ENCODE measurements at places on chromosomes 16 and 17. TPM values are rescaled to one million over a fixed set of nuclear protein-coding genes. Genes with fewer than 3 reads are reported as not detected.

Gene KIF2B
- not detected for total RNA-seq

Gene SPATA22
- total RNA-seq, result 0.80 TPM

Gene PITPNM3
- 1.6 TPM for total RNA-seq

Gene ABCC3
- 81.0 TPM for total RNA-seq

DNA sequence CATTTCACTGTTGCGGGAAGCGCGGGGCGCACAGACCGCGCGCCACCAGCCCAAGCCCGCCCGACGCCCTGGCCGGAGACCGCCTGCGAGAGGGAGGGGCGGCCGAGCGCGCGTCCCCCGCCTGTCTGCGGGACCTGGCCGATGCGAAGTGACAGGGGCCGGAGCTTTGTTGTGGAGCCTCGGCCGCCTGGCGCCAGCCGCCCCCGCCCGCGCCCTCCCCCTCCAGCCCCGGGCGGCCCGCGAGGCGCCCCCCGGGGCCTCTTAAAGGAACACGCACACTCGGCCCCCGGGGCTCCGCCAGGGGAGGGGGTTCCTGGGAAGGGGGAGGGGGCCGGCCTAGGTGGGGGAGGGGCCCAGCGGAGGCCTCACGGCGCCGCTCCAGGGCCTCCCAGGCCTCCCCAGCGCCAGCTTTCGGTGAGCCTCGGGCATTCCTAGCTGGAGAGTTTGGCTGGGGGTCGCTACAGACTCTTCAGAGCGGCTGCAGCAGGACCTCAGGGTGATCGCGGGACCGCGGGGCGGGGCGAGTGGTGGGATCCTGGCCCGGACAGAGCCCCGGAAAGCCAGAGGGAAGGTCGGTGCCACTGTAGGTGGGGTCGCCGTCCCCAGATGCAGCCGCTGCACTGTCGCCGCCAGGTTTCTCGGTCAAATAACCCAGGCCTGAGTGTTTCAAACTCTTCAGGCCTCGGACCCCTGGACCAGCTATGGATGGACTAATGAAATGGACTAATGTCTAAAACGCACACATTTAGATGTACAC is 2.4 kb upstream of the TBX2 start:
- peak overlapping the region; percentile 54 for H3K27ac ChIP-seq
- peak overlapping the region; percentile 95 for H3K4me3 ChIP-seq
- no peaks in the 10 kb centered on the region for H3K36me3 ChIP-seq
- DNase-seq, result no peak
- H3K27me3 ChIP-seq, result peaks cover 12% of the 10 kb centered on the region

GRCh38 chr17:34645594-34645993 is 66.2 kb downstream of the TMEM132E start:
- H3K27ac ChIP-seq, result no peak overlapping the region
- no peaks in the 10 kb centered on the region for H3K36me3 ChIP-seq
- peaks cover 16% of the 10 kb centered on the region for H3K27me3 ChIP-seq
- no peak for DNase-seq
- H3K4me3 ChIP-seq, result no peak overlapping the region

DNA sequence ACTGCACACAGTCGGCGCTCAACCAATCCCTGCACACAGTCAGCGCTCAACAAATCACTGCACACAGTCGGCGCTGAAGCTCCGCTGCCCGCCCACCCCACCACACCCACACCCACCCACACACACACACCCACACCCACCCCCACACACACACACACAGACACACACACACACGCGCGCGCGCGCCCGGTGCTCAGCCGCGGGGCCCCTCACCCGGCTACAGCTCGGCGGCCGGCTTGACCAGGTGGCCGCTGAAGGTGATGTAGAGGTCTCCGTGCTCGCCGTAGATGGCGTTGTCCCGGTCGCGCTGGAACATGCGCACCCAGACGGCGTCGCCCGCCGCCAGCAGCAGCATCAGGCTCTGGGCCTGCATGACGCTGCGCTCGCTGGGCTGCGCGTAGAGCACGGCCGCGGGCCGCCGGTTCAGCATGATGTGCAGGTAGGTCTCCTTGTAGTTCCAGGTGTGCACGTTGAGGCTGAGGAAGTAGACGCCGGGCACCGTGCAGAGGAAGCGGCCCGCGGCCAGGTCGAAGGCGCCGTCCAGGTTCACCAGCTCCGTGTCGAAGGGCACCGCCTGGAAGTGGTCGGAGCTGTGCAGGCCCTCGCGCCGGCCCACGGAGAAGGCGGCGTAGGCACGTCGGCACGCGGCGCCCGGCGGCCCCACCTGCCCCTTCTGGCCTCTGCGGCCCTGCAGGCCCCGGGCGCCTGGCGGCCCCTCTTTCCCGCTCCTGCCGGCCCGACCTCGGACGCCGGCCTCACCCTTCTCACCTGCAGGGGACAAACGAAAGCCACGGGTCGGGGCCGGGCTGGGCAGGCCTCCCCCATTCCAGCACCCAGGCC is 2.5 kb downstream of the C1QTNF8 start:
- no peak for DNase-seq
- H3K36me3 ChIP-seq, result no peaks in the 10 kb centered on the region
- H3K27ac ChIP-seq, result no peak overlapping the region

DNA sequence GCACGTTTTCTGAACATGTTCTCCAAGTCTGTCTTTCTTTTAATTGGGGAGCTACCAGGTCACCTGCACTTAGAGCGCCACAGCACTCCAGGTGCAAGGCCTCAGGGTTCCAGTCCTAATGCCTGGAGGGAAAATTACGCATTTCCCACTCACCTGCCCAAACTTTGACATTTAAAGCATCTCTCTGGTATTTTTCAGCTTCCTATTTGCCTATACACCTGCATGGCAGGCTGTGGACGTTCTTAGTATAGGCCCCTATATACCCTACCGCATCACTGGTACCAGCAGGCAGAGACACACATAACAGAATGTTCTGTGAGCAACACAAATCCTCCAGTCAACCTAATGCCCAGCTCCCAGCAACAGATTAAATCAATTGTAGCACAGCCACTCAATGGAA is 213.3 kb downstream of the MRTFB start:
- no peaks in the 10 kb centered on the region for H3K36me3 ChIP-seq
- no peak overlapping the region for H3K4me3 ChIP-seq
- no peaks in the 10 kb centered on the region for H3K27me3 ChIP-seq
- H3K27ac ChIP-seq, result no peak overlapping the region

GRCh38 chr17:16484445-16485175 is 7.4 kb downstream of the LRRC75A start:
- no peaks in the 10 kb centered on the region for H3K36me3 ChIP-seq
- peak overlapping the region; percentile 17 for H3K4me3 ChIP-seq

DNA sequence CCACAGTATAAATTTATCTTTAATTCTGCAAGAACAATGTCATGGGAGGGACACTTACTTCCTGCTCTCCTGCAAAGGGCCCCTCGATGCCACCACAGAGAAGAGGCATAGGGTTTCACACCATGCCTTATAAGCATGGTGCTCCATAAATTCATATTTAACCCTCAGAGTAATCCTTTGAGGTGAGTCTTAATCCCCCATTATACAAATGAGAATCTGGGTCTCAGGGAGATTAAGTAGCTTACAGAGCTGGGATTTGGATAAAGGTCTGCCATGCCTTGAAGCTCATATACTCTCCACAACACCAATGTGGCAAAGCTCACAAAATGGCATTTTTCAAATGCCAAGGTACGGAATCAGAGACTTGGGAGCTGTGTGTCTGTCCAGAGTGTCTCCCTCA is 268.5 kb upstream of the CCL2 start:
- no peaks in the 10 kb centered on the region for H3K27me3 ChIP-seq
- no peak overlapping the region for H3K4me3 ChIP-seq
- DNase-seq, result no peak
- H3K4me1 ChIP-seq, result no peaks in the 10 kb centered on the region
- H3K36me3 ChIP-seq, result no peaks in the 10 kb centered on the region

DNA sequence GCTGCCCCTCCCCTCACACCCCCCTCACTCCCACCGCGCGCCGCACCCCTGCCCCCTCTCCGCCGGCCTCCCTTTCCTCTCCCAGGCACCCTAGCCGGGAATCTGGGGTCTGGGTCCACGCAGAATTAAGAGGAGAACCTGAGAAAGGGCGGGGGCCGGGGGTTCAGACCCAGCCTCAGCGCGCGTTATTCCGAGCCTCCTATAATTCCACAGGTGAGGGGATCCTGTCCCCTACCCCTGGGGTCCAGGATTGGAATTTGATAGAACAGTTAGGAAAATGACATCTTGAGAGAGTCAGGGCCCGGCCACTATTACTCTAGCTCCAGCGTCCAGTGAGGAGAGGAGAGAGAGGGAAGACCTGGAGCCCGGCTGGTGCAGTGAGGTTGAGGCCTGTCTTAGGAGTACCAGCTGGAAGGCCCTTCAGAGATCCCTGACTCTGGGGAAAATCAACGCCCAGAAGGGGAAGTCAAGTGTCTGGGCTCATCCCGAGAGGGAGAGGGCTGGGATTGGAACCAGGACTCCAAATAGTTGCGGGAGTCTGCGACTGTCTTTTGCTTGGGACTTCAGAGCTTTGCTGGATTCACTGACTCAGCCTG is 17.3 kb downstream of the GRB7 start:
- H3K4me3 ChIP-seq, result peak overlapping the region; percentile 70
- H3K4me1 ChIP-seq, result peaks cover 9% of the 10 kb centered on the region
- no peaks in the 10 kb centered on the region for H3K36me3 ChIP-seq
- H3K27me3 ChIP-seq, result no peaks in the 10 kb centered on the region
